ENCODE measurements at places on chromosomes 3 and 15.

GRCh38 chr3:124283652-124284023, 291.7 kb upstream of the ROPN1 start:
- no peak for DNase-seq

DNA sequence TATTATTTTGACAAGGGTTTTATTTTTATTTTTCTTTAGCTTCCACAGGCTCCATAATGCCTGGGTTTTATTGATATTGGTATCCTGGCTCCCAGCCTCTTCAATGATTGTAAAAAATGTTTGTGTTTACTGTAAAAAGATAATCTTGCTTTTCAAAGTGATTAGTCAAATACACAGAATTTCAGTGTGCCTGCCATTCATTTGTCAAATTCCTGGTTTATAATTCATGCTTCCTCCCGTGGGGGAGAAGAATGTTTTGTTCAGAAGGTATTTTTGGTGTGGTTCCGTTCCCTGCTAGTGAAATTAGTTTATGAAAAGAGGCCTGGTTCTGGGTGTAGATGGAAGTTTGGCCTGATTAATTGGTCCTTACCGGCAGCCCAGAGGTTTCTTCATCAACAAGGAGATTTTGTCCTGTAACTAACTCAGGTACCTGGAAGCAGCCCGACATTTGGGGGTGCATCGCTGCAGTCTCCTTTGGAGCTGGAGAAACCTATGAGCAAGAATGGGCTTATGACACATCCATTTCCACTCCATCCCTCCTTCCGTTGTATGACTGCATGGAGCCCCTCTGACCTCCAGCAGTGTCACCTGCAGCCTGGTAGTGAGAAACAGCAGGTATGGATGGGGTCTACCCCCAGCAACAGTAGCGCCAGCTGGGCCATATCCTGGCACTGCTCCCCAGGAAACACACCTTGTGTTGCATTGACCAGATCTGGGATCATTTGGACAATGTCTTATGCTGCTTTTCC, 101.5 kb downstream of the PGPEP1L start:
- DNase-seq, result no peak

GRCh38 chr15:31359702-31360111, 33.1 kb downstream of the KLF13 start:
- no peak for DNase-seq

DNA sequence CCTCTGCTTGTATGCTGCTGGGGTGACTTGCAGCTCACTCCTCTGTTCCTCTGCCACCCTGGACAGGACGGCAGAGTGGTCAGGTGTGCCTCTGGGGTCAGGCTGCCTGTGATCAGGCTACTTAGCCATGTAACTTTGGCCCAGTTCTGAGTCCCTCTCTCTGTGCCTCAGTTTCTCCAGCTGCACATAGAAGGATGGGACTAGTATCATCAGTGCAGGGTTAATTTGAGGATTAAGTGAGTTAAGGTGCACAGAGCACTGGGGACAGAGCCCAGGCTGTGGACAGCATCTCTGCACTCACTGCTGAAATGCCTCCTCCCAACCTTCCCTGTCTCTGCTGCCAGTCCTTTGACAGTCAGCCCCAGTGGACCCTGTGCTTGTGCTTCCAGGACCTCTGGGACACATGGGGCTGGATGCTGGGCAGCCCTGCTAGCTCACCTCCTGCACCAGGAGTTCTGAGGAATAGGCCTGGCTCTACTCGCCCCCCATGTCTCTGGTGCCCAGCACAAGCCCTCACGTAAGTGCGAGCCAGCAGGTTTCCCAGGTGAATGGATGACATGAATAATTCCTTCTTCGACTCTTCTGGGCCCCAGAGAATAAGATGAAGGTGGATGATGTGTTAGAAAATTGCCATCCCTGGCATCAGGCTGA, 19.3 kb upstream of the PRR23E start:
- no peak for DNase-seq

DNA sequence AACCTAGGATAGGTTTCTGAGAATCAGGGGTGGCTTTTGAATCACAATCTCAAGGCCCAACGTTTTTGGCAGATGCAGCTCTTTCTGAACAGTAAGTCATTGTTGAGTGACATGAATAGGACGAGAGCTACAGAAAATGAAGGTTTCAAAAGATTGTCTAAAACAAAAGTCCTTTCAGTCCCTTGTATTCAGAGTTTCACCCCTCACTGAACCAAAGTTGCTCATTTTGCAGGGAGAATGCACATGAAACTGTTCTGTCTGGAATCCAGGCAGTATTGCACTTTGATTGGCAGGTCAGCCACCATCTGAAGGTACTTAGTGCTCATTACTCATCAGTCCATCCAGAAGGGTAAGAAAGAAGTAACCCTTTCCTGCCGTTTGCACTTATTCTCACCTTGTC, 24.1 kb upstream of the RASGRP1 start:
- DNase-seq, result no peak

DNA sequence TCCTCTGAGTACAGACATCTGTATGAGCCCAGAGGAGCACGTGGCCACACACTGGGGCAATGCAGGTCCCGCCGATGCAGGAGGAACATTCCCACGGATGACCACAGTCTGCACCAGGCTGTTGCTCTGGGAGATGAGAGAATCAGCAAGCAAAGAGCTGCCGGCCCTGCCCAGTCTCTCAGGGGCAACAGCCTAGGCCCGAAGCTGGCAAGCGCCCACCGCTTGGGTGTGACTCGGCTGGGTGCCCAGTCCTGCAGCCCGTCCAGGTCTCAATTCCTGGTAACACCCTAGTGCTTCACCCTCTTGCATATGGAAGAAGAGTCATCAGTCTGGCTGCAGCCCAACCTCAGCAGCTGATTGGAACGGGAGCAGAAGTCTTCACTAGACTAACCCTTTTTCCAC, 153.7 kb upstream of the HES1 start:
- DNase-seq, result peak; percentile 85
